ENCODE measurements at places on chromosomes 16 and 17.

- no peak for DNase-seq
Measured at GRCh38 chr16:49603956-49604355, 230.4 kb downstream of the C16orf78 start.

DNA sequence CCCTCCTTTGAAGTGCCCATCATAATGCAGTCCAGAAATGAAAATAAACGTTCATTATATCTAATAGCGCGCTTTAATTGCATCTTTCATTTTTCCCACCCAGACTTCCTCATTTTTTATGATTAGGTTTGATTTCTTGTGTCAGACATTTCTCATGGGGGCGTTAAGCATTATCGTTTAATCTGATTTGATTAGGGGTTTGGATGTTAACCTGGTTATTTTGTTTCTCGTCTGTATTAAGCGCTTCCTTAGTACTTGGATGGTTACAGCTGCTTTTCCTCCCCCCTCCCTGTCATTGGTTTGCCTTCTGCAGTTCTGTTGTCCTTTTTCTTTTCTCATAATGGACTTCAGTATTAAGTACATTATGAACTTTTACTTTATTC lies 540 bp downstream of the MFSD11 start:
- DNase-seq: no peak

GRCh38 chr17:69176457-69176795 lies 34.7 kb upstream of the ABCA6 start:
- DNase-seq: no peak

DNA sequence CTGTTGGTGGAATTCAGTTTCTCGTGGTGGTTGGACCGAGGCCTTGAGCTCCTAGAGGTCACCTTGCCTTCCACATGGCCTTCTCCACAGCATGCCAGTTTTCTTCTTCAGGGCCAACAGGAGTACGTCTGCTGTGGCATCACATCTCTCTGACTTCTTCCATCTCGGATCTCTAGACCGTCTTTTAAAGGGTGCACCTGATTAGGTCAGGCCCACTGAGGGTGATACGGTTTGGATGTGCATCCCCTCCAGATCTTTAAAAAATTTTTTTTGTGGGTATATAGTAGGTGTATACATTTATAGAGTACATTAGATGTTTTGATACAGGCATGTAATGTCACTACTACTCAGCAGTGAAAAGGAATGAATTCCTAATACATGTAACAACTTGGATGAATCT lies 58.3 kb upstream of the BRD7 start:
- no peak for DNase-seq

GRCh38 chr16:10828851-10829366 lies 10.3 kb upstream of the TVP23A start:
- DNase-seq: no peak

DNA sequence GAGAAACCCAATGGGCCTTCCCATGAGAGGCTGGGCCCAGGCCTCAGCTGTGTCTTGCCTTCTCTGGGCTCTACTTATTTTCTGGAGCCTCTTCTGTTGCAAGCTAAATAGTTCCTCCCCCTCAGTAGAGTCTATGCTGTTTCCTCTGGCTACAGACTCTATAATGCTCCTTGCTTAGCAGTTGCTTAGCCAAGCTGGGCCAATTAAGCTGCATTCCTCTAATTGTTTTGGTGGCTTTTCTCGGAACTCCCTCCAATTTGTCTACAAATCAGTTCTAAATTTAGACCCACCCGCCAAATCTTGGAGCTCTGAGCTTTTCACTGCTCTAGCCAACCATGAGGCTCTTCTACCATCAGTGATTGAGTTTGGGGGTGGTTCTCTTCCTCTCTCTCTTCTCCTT lies 302.7 kb upstream of the ASIC2 start:
- DNase-seq: no peak

DNA sequence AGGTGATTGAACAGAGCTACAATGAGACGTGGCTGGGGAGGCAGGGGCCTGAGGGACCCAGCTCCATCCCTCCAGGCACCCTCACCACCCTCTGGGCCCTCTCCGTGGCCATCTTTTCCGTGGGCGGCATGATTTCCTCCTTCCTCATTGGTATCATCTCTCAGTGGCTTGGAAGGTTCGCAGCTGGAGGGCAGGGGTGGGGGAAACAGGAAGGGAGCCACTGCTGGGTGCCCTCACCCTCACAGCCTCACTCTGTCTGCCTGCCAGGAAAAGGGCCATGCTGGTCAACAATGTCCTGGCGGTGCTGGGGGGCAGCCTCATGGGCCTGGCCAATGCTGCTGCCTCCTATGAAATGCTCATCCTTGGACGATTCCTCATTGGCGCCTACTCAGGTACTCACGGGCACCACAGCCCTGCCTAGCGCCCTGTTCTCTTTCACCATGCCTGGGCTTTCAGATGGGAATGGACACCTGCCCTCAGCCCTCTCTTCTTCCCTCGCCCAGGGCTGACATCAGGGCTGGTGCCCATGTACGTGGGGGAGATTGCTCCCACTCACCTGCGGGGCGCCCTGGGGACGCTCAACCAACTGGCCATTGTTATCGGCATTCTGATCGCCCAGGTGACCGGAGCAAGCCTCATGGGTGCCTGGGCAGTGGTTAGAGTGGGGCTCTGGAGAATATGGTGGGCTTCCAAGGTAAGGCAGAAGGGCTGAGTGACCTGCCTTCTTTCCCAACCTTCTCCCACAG lies 2.1 kb downstream of the SLC2A4 start:
- DNase-seq: no peak

GRCh38 chr17:15886804-15887203 lies 58.1 kb upstream of the ADORA2B start:
- no peak for DNase-seq

Data from stimulated activated CD8-positive, alpha-beta memory T cell treated with anti-CD3 and anti-CD28 coated beads, Interleukin-2, amount 100 ng/mL, for 1 hour (primary cell).